ENCODE measurements at places on chromosomes 16 and 17. TPM values are rescaled to one million over a fixed set of nuclear protein-coding genes. Genes with fewer than 3 reads are reported as not detected.

GRCh38 chr16:23039118-23039517, 110.1 kb downstream of the USP31 start:
- H3K36me3 ChIP-seq, result no peaks in the 10 kb centered on the region
- no peak overlapping the region for H3K27ac ChIP-seq
- no peak for DNase-seq
- no peaks in the 10 kb centered on the region for H3K27me3 ChIP-seq
- no peak overlapping the region for H3K4me3 ChIP-seq

Gene KRTAP1-5
- total RNA-seq, result not detected

Gene EFCAB13
- 8.8 TPM for total RNA-seq

Gene MYH1
- total RNA-seq, result not detected

DNA sequence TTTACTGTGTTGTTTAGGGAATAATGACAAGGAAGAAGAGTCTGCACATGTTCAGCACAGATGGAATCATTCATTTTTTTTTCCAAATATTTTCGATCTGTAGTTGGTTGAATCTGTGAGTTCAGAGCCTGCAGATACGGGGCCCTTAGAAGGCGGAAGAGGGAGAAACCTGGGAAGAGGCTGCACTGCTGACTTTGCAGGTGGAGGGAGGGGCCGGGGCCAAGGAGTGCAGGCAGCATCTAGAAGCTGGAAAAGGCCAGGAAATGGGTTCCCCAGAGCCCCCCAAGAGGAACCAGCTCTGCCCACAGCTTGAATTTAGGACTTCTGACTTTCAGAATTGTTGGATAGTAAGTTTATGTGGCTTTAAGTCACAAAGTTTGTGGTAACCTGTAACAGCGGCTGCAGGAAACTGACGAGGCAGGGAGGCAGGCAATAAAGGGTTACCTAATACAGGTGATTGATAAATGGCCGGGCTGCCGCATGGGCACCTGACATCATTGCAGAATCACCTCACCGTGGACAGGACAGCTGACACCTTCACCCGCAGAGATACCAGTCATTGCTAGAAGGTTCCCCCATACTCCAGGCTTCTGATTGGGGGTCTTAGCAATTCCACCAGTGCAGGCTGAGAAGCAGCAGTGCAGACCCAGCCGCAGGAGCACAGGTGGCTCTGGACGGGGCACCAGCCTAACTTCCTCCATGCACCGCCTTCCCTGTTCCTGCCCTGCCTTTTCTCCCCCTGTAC, 181.3 kb downstream of the IRF8 start:
- peaks cover 69% of the 10 kb centered on the region for H3K27me3 ChIP-seq
- no peak overlapping the region for H3K4me3 ChIP-seq
- H3K27ac ChIP-seq, result no peak overlapping the region
- H3K36me3 ChIP-seq, result no peaks in the 10 kb centered on the region
- peak; percentile 14 for DNase-seq

Gene SERPINF2
- 30.1 TPM for total RNA-seq

Gene VTN
- total RNA-seq, result 0.32 TPM

Gene ORC6
- total RNA-seq, result 0.66 TPM

DNA sequence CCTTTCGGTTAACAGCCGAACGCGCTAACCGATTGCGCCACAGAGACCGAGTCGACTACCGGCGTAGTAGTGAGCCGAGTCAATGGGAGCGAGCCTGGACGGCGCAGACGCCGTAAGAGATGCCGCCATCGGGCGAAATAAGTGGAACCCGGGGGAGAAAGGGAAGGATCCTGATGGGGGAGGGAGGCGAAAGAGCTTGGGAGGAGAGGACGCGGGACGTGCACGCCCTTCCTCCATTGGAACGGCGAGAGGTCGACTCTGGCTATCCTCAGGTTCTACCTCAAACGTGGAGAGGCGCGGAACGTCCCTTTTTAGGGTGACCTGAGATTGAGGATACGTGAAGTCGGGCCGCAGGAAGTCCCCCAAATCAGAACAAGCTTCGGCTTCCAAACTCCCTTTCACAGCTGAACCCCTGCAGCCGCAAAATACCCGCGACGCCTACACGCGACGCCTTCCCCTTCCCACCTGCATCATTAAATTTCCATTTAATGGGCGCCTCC, 683 bp upstream of the PSMB3 start:
- DNase-seq, result peak; percentile 78
- H3K27ac ChIP-seq, result peak overlapping the region; percentile 79
- peak overlapping the region; percentile 96 for H3K4me3 ChIP-seq
- peaks cover 17% of the 10 kb centered on the region for H3K4me1 ChIP-seq
- no peaks in the 10 kb centered on the region for H3K36me3 ChIP-seq

DNA sequence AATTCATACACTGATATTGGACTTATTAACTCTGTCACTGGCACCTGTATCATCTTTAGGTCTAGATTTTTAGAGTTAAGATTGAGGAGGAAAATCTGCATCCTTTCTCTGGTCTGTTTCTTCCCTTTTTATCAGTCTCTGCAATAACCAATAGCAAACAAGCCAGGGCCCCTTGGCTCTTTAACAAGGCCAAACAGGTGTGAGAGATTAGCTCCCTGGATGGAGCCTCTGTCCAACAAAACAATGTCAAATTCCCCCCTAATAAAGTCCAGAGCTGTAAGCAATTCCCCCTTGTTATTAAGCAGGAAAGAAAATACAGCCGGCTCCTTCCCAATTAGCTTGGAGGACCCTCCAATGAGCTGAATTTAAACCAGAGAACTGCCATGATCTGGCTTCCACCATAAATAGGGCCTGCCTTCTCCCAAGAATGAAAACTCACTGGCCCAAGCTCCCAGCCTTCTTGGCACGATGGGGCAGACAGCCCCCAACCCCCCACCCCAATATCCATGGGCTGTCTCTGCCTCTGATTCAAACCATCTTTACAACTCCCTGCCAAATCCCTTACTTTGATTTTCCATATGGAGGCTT, 56.1 kb upstream of the SOX9 start:
- no peak overlapping the region for H3K4me3 ChIP-seq
- no peaks in the 10 kb centered on the region for H3K4me1 ChIP-seq
- no peak overlapping the region for H3K27ac ChIP-seq
- H3K27me3 ChIP-seq, result no peaks in the 10 kb centered on the region

DNA sequence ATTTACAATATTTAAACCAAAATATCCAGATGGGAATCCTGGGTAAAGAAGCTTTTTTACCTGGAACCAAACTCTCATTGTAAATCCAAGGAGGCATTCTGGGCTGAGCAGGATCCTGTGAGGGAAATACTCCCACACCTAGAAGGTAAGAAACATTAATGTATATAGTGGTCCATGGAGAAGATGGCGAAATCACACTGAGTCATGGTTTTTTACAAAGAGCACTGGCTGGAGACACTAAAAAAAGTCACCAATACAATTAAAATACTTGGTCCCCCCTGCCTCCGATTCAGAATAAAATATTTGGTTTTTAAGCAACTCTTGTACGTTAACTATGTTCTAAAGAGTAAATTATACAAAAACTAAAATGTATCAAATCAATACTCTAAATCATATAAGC, 32.9 kb downstream of the SYNRG start:
- H3K36me3 ChIP-seq, result no peaks in the 10 kb centered on the region
- DNase-seq, result no peak
- no peaks in the 10 kb centered on the region for H3K4me1 ChIP-seq

- peak overlapping the region; percentile 67 for H3K27ac ChIP-seq
- no peaks in the 10 kb centered on the region for H3K27me3 ChIP-seq
- H3K4me1 ChIP-seq, result no peaks in the 10 kb centered on the region
- peak; percentile 77 for DNase-seq
- H3K36me3 ChIP-seq, result no peaks in the 10 kb centered on the region
Measured at GRCh38 chr16:68707340-68708152, 29.5 kb upstream of the CDH1 start.

Gene SLC52A1
- total RNA-seq, result 0.32 TPM

GRCh38 chr17:8341456-8341855, 1.8 kb downstream of the ODF4 start:
- H3K4me3 ChIP-seq, result no peak overlapping the region
- no peaks in the 10 kb centered on the region for H3K4me1 ChIP-seq
- no peaks in the 10 kb centered on the region for H3K36me3 ChIP-seq
- no peaks in the 10 kb centered on the region for H3K27me3 ChIP-seq

Gene KRTAP3-1
- not detected for total RNA-seq

Gene GAS2L2
- 0.32 TPM for total RNA-seq

Gene PITPNC1
- 14.8 TPM for total RNA-seq

Gene TPSG1
- total RNA-seq, result 1.8 TPM

- H3K36me3 ChIP-seq, result no peaks in the 10 kb centered on the region
- no peak overlapping the region for H3K4me3 ChIP-seq
- H3K27ac ChIP-seq, result no peak overlapping the region
- no peak for DNase-seq
Measured at GRCh38 chr16:57761957-57762356, 26.4 kb downstream of the KATNB1 start.

Gene OTOP3
- total RNA-seq, result not detected

DNA sequence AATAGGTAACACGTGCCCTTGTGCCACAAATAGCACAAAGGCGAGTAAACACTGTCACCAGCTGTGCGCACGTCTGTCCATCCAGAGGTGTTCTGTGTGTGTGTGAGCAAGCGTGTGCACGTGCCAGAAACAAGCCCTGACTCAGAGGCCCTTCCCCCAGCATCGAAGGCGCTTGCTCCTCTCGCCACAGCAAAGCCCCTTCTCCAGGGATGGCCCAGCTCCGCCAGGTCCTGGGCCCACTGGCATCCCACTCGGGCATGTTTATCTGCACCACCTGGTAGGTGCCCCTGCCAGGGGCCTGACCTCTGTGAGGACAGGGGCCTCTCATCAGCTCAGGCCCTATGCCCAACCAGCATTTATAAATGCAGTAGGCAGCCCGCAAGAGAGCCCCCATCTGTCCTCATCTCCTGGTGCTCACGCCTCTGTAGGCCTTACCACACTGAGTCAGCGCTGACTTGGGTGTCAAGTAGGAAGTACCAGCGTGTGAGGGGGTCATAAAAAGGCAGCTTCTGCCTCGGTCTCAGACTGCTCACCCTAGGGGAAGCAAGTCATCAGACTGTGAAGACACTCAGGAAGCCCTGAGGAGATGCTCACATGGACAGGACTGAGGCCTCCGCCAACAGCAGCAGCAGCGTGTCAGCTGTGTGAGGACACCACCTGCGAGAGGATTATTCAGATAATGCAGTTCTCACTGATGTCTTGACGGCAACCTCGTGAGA, 10.8 kb downstream of the TMEM235 start:
- H3K27ac ChIP-seq, result no peak overlapping the region
- no peak overlapping the region for H3K4me3 ChIP-seq
- H3K36me3 ChIP-seq, result no peaks in the 10 kb centered on the region
- H3K4me1 ChIP-seq, result no peaks in the 10 kb centered on the region
- no peak for DNase-seq

DNA sequence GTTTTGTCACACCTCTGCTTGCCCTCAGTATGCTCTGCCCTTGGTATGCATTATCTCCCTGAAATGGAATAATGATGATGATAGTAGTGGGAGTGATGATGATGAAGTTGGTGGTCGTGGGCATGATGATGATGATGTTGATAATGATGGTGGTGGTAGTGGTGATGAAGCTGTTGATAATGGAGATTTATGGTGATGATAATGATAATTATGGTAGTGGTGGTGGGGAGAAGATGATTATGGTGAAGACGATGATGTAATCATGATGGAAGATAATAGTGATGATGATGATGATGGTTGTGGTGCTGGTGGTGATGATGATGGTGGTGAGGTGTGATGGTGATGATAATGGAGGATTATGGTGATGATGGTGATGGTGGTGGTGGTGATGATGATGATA, 390.1 kb upstream of the EEF2KMT start:
- no peak overlapping the region for H3K4me3 ChIP-seq
- no peak overlapping the region for H3K27ac ChIP-seq
- DNase-seq, result no peak
- no peaks in the 10 kb centered on the region for H3K4me1 ChIP-seq

Gene IRX6
- 12.8 TPM for total RNA-seq

Gene NTN1
- total RNA-seq, result 3.3 TPM

Gene C17orf50
- total RNA-seq, result not detected

Measured in breast epithelium (tissue), 4 donors.